ENCODE measurements at places on chromosomes 4 and X.

- DNase-seq = no peak
Observed at GRCh38 chrX:115410731-115411428, 121.4 kb downstream of the LUZP4 start.

DNA sequence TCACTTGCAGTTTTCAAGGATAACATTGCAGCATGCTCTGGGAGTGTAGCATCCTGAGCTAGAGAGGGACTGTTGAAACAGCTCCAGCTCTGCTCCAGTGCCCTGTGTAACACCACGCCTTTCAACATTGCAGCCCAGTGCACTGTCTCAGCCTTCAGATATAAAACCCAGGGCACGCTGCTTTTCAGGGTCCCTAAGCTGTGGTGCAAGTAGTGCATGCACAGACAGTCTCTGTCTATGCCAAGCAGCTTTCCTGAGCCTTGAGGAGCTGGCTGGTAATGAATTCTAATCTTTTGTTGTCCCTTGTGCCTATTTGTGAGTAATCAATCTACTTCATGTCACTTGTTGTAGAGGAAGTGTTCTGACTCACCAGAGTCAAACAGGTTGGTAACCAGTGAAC, 897.0 kb downstream of the ARAP2 start:
- DNase-seq = no peak

GRCh38 chrX:100812216-100813158, 7.7 kb upstream of the CSTF2 start:
- DNase-seq = no peak

GRCh38 chr4:111959222-111959621, 186.0 kb upstream of the FAM241A start:
- DNase-seq = no peak

GRCh38 chr4:71732706-71733105, 51.2 kb downstream of the GC start:
- DNase-seq = no peak

DNA sequence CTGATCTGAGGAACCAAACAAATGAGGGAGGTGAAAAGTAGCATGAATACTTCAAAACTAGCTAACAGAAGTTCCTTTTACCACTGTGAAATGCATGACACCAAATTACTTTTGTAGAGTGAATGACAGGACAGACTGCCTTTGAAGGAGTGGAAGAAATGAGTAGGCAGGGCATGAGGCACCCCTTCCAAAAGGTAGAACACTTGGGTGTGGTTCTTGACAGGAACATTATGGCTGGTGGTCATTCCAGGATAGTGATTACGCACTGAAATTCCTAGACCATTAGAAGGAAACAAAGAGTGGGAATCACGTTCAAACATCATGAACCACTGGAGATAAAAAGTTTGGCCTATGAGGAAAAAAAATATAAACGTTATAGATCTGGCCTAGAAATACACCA, 4.9 kb downstream of the HUWE1 start:
- DNase-seq = no peak

GRCh38 chrX:130775849-130776248, 127.2 kb downstream of the ENOX2 start:
- no peak for DNase-seq

DNA sequence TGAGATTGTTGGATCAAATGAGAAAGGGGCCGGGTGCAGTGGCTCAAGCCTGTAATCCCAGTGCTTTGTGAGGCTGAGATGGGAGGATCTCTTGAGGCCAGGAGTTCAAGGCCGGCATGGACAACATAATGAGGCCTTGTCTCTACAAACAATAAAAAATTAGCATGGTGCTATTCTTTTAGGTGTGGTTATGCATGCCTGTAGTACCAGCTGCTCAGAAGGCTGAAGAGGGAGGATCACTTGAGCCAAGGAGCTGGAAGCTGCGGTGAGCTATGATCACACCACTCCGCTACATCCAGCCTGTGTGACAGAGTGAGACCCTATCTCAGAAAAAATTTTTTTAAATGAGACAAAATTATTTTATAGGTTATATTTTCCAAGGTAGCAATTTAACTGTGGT, 49.7 kb upstream of the TMEM150C start:
- no peak for DNase-seq

GRCh38 chr4:179110356-179110755, 1668.1 kb upstream of the AGA start:
- no peak for DNase-seq

- DNase-seq = no peak
Observed at GRCh38 chr4:140234697-140235060, 80.7 kb upstream of the MAML3 start.

- DNase-seq = no peak
Observed at GRCh38 chrX:10350981-10351380, 194.2 kb downstream of the CLCN4 start.

DNA sequence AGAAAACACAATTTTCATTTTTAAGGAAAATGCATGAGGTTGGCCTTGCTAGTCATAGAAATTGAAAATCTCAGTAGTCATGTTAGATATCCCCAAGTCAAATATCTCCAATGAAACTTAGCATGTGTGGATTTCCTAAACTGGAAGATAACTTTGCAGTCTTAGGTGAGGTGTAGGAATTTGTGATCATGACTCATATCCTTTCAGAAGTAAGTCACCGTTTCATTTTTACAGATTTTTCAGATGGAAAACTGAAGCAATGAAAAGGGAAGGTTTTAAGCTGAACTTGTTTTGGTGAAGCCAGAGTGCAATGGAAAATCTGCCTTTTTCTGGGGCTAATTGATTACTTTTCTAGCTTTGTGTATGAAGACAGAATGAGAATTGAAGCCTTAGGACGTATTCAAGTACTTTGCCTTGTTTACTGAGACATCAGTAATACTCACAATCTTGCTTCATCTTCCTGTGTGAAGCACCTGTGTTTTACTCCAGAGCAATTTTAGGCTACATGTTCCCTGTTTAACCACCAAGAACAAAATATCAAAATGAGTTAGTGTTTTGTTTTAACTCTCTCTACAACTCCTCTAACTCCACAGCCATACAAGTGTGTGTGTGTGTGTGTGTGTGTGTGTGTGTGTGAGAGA, 1662.8 kb upstream of the ADGRL3 start:
- no peak for DNase-seq

- no peak for DNase-seq
Observed at GRCh38 chrX:72102760-72103159, 29.0 kb downstream of the RTL5 start.

GRCh38 chr4:82230306-82230705, 143.5 kb downstream of the HNRNPD start:
- DNase-seq = no peak

- DNase-seq = no peak
Observed at GRCh38 chr4:100926039-100926717, 408.4 kb upstream of the EMCN start.

GRCh38 chr4:10691651-10692050, 7.1 kb upstream of the CLNK start:
- no peak for DNase-seq

GRCh38 chr4:118367361-118367760, 14.6 kb upstream of the PRSS12 start:
- no peak for DNase-seq

GRCh38 chrX:43018031-43018430, 240.1 kb upstream of the PPP1R2C start:
- no peak for DNase-seq

DNA sequence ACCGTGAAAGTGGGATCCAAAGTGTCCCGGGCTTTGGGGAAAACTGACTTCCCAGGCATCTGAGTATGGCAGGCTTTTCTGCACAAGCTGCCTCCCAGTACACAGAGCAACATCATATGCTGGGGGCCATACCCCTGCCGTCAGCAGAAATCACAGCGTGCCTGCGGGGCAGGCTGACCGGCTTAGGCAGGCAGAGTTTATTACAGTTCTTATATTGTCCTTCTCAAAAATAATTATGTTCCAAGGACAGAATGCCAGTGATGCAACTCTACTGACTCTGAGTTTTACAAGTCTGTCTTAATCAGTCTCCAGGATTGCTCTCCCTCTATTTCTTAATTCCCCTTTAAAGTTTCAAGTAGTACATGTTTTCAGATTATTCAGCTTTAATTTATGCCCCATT, 37.0 kb downstream of the IL21 start:
- no peak for DNase-seq

- DNase-seq = no peak
Observed at GRCh38 chr4:89314291-89314690, 6.7 kb upstream of the GPRIN3 start.

- DNase-seq = no peak
Observed at GRCh38 chr4:81460191-81460701, 11.5 kb downstream of the RASGEF1B start.

DNA sequence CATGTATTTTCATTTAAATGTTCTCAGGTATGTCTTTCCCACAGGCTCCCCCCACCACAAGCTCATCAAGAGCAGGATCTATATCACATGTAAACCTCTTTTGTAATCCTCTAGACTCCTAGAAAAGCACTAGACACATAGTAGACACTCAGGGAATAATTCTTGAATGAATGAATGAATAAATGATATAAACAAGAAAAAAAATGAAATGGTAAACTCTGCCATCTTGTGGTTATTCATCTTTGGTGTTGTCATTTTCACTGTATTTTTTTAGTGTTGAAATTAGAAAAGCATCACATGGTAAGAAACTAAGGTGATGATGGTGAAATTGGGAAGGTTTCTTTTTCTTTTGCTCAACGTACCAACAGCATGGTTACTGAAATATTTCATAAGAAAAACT, 34.2 kb upstream of the C1GALT1C1 start:
- DNase-seq = no peak

DNA sequence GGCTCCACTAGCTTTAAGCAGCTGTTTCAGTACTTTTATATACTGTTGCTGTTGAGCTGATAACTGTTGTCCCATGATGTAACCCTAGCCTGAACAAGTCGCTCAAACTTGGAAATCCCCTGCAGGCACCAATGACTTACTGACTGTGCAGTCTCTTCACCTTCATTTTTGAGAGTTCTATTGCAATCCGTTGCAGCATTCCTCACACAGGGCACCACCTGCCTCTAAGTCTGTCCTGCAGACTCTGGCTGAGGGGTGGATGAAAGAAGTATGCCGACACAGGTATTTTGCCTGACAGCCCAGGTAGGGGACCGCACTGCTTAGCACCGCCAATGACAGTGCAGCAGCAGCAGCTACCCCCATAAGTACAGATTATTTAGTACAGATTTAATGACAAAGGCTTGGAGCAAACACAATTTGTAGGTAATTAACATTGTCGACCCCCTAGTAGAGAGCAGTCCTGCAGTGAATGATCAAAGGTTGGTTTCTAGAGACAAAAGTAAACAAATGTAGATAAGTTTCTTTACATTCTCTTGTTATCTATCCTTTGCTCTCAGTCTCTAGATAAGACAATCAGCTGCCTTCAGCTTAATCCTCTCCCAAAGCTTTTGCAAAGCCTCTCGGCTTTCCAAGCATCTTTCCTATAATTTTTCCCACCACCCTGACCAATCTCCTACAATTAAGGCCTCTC, 205.0 kb downstream of the PABPC4L start:
- no peak for DNase-seq

DNA sequence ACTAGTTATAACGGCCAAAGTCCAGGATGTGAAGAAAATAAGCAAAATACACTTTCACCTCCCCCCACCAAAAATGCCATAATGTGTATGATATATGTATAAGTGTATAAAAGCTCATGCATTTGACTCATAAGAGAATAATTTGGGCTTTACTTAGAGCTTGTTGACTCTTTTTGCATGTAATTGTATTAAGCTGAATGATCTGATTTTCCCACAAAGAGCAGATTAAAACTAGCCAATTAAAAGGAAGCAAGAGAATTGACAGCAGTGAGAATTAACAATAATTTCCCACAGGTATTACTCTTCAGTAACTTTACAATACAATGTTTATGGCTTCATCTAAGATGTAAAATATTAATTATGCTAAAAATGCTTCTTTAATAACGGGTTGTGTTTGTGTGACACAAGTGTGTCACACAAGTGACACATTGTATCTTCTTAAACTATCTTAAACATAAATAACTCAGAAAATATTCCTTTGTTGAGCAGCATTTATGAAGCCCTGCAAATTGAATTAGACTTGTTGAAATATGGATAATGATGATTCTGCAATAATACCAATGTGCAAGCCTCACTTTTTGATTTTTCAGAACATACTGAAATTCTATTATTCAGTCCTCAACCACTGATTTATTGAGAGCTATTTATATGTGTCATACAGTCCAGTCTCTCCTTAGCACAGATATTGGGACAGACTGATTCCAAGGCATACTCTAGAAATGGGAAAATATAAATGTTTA, 134.5 kb downstream of the SLIT2 start:
- no peak for DNase-seq

DNA sequence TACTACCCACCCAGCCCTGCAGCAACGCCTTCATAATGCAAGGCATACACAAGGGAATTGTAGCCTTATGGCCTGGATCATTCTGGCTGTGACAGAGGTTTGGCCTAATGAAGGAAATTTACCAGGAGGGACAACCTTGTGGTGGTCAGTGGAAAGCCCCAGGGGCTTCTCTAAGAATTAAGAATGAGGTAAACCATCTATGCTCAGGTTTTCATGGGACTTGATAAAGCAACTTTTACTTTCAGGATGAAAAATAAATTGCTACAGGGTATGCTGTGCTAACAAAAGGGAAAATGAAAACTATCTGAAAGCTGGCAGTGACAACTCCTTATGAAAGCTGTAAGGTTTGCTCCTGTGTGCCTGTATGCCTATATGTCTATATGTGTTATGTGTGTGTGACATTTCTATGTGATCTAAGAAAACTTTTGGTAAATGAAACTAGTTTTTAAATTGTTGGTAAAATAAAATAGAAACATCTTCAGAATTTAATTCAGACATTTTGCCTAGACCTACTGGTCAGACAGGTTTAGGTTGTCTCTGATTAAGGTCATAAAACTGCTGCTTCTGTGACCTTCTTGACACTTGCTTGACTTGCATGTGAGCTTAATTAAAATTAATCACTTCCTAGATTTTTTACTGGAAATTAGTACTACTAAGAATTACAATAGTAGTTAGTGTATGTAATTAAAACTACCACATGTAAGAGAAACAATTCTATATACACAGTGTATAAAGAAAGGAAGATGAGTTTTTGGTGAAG, 19.9 kb upstream of the TXK start:
- DNase-seq = no peak

DNA sequence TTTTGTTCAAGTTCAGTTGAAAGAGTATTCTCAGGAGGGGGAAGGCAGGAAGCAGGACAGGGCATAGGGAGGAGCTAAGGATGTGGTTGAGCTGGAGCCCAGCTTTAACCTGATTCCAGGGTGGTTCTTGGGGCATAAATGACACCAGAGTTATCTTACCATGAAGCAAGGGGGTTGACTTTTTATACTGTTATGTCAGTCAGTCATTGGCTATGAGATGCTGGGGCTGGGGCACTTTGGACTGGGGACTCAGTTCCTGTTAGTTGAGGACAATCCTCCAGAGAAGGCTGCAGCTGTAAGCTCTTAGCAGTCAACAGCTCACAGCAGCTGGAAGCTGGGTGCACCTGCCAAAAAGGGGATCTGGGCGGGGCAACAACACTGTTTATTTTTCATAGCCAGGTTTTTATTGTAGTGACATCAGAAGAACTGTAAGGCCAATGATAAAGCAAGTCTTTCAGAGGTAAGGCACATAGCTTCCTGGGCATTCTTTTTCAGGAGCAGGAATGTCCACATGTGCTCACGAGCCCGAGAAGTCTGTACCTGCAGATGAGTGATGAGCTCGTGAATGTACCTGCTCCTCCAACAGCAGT, 78.5 kb downstream of the MID1IP1 start:
- no peak for DNase-seq
